Activated CD4-positive, alpha-beta T cell treated with anti-CD3 and anti-CD28 coated beads, Interleukin-2, amount 50 U/mL, for 24 hours (primary cell): ENCODE measurements at places on chromosomes 1 and 21.

GRCh38 chr21:24259241-24259640 is 1348.0 kb downstream of the MRPL39 start:
- DNase-seq, result no peak

- DNase-seq, result no peak
Measured at GRCh38 chr1:240500647-240501046, 111.3 kb downstream of the GREM2 start.

DNA sequence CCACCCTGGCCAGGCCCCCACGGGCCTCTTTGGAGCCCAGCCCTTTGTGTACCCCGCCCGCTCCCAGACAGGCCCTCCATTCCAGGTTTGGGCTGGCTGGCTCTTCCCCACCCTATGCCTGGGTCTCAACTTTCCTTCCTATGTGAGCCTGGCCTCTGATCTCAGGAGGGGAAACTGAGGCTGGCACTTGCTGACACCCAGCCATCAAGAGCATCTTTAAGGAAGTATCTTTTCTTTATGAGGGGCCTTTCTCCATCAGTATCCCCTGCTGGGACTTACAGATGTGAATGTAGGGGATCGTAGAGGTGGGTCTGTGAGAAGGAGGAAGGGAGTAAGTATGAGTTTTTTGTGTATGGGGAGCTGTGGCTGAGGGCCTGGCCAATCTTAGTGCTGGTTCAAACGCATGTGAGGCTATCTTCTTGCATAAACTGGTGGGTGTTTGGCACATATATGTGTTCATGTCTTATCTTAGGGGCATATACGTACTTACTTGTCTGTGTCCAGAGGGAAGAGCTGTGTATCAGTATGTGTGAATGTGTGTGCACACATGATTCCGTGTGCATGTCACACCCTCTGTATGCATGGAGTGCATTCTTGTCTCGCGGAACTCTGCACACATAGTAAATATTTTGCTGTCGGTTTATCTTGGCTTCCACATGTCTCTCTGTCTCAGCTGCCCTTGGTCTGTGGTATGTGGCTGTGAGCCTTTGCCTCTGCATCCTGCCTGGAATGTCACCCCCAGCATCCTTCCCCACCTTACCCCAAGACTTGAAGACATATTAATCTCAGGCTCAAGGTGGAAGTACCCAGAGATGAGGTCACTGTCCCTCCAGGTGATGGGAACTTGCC is 5.4 kb downstream of the NECTIN4 start:
- DNase-seq, result no peak

- no peak for DNase-seq
Measured at GRCh38 chr1:113903501-113904292, 902 bp downstream of the AP4B1 start.

DNA sequence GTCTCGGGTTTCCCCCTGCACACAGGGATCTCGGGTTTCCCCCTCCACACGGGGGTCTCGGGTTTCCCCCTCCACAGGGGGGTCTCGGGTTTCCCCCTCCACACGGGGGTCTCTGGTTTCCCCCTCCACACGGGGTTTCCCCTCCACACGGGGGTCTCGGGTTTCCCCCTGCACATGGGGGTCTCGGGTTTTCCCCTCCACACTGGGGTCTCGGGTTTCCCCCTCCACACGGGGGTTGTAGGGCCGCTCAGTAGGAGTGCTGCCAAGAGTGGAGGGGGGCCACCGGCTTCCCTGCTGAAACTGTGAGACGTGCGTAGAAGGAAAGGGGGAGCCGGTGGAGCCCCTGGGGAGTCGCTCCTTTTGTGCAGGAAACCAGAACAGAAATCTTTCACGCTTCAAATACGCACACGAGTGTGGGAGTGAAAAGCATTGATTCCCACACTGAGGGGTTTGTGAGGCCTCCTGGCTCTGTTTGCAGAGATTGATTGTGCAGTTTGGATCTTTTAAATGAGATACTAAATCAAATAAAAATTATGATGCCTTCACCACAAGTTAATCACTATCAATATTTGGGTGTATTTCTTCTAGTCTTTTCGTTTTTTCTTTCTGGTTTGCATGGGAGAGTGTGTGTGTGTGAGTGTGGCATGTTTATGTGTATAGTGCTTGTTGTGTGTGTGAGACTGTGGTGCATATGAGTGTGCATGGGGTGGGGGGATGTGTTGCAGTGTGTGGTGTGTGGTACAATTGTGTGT is 54.3 kb upstream of the TRAPPC10 start:
- DNase-seq, result no peak

DNA sequence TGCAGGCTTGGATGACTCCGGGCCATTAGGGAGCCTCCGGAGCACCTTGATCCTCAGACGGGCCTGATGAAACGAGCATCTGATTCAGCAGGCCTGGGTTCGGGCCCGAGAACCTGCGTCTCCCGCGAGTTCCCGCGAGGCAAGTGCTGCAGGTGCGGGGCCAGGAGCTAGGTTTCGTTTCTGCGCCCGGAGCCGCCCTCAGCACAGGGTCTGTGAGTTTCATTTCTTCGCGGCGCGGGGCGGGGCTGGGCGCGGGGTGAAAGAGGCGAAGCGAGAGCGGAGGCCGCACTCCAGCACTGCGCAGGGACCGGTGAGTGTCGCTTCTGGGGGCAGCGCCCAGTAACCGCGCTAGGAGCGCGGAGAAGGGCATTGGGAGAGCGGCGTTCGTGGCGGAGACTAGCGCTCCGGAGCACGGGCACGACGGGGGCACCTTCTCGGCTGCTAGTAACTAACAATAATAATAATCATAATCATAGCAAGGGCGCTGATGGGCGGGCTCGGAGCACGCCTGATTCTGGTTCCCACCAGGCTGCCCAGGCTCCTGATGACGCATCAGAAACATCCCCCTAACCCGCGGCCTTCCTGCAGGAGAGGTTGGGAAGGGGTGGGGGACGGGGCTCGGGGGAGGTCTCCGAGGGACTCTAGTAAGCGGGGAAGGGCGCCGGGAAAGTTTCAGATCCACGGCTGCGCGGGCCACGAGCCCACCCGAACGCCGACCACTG is at the start of gene MX1:
TSS of gene MX1 (plus strand) at position 286 of the 722 bp plus-strand sequence. CDS start 5,832 bp downstream, outside the sequence.
- peak; percentile 73 for DNase-seq

- peak; percentile 73 for DNase-seq
Measured at GRCh38 chr1:154760469-154760933, 109.6 kb downstream of the KCNN3 start.

- DNase-seq, result no peak
Measured at GRCh38 chr1:24329331-24329730, 10.2 kb downstream of the GRHL3 start.

DNA sequence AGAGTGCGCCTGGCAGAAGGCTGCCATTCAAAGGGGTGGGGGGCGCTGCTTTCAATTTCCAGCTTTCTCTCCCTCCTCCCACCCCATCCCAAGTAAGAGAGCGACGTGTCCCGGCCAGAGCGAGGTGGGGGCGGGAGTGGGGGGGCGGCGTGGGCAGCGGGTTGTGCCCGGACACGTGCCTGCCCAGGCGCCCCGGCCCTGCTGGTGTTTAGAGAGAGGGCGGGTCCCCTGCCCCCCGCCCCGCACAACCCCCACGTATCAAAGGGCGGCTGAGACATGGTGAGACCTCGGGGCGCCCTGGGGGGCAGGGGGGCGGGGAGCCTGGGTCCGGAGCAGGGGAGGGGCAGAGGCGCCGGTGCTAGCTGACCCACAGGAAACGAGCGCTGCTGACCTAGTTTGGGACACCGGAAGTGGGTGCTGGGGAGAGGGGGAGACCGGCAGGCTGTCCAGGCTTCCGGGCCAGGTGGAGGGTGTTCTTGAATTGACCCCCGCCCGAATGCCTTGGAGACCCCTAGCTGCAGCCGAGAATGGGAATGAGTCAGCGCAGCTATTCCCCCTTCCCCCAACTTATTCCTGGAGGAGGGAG is 1.3 kb downstream of the ZBTB7B start:
- DNase-seq, result no peak

- DNase-seq, result no peak
Measured at GRCh38 chr1:6301526-6301925, 40.6 kb upstream of the GPR153 start.

- no peak for DNase-seq
Measured at GRCh38 chr1:215842905-215843304, 275.8 kb downstream of the KCTD3 start.

GRCh38 chr1:41955461-41956159 is 36.9 kb upstream of the HIVEP3 start:
- no peak for DNase-seq

GRCh38 chr1:31421371-31422040 is 8.5 kb downstream of the SERINC2 start:
- DNase-seq, result no peak

GRCh38 chr1:224429616-224430326 is 4.8 kb downstream of the WDR26 start:
- DNase-seq, result no peak

- DNase-seq, result peak; percentile 6
Measured at GRCh38 chr1:113905435-113905861, 322 bp downstream of the DCLRE1B start.

- no peak for DNase-seq
Measured at GRCh38 chr21:41923186-41923585, 30.6 kb downstream of the C2CD2 start.

DNA sequence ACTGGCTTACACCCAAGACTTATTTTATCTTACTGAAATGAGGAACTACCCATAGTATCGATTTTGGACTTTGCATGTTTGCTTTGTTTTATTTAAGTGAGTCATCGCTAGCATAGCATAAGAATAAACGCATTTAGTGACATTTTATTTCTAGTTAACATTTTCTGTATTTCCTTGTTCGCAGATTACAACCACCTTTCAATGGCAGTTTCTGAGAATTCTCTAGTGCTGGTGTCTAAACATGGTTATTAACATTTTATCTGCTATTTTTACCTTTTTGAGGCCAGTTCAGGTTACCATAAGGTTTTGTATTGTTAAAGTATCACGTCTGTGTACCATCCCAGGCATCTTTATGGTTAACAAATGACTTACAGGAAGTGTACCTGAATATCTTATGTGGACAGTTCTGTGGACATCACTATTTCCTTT is 24.5 kb downstream of the EEIG2 start:
- no peak for DNase-seq

- no peak for DNase-seq
Measured at GRCh38 chr1:172630868-172631267, 28.0 kb upstream of the FASLG start.

DNA sequence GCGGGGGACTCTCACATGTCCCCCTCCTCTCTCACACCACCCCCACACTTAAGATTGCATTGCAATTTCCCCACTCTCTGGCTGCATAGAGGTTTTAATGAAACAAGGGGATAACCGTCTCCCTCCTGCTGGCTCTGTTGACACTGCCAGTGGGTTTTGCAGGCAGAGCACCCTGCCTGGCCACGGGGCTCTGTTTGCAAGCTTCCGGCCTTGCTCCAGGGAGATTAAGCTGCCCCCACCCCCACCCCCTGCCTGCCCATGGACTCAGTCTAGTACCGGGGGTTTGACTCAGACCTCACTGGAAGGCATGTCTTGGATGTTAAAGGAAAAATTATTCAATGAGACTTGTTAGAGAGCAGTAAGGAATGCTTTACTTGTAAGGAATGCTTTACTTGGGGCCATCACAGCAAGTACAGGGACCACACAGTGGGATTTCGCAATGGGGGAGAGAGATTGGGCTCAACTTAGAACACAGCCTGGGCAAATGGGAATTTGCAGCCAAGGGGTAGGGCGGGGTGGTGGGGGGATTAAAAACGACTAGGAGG is 101.0 kb downstream of the AJAP1 start:
- DNase-seq, result no peak

GRCh38 chr1:147683163-147683763 is 12.9 kb upstream of the ACP6 start:
- no peak for DNase-seq

DNA sequence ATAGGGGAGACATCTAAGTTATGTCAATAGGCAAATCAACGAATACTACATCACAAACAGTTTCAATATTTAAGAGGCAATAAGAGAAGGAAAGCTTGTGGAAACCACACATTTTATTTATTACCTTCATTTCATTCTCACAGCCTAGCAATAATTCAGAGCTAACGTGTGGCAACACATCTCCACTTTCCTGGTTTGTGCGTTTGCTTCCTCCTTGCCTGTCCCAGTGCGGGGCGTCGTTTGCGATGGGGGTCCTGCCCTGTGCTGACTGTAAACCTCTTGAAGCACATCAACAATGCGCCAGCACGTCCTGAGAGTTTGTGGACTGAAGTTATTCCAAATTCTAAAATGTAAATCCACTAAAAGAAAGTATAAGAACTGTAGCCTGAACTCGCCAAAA is 14.4 kb upstream of the VPS26C start:
- no peak for DNase-seq

DNA sequence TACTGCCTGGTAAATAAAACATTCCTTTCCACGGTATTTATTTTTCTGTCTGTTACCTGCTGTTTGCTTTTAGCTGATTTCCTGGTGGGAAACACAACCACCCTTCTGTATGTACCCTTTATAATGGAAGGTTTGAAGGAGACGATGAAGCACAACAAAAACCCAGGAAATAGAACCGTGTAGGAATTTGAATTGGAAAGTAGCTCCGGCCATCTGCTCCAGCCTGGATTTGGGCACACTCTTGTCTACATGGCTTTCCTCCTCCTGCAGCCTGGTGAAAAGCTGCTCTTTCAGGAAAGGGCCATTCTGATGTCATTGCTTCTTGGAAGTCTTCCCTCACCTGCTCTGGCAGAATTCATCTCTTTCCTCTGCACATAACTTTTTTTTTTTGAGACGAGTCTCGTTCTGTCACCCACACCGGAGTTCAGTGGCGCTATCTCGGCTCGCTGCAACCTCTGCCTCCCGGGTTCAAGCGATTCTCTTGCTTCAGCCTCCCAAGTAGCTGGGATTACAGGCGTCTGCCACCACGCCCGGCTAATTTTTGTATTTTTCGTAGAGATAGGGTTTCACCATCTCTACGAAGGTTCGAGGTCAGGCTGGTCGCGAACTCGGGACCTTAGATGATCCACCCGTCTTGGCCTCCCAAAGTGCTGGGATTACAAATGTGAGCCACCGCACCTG is 2.7 kb downstream of the AK4 start:
- no peak for DNase-seq

- no peak for DNase-seq
Measured at GRCh38 chr1:200625381-200625824, 4.9 kb upstream of the KIF14 start.

DNA sequence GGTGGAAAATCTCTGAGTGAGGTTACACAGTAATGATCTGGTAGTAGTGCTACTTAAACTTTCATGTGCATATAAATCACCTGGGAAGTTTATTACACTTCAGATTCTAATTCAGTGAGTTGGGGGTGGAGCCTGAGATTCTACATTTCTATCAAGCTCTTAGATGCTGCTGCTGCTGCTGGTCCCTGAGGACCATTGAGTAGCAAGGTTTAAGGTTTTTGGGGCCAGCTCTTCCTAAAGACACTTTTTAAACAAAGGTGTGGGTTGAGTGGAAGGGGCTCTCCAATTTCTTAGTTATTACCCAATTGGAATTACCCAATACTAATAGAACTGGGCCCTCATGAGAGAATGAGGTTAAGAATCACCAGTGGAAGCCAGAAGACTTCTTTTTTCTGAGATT is 29.5 kb downstream of the KCNA3 start:
- no peak for DNase-seq

DNA sequence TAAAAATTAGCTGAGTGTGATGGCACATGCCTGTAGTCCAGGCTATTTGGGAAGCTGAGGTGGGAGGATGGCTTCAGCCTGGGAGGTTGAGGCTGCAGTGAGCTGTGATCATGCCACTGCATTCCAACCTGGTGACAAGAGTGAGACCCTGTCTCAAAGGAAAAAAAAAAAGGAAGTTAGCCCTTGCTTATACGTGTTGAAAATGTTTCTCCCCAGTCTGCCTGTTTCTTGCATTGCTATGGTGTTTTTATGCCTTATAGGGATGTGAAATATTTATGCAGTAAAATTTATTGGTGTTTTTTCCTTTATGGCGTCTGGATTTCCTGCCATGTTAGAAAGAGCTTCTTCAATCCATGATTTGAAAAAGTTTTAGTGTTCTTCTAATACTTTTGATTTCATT is 3.6 kb upstream of the RERE start:
- no peak for DNase-seq
